Mesothelial cell of epicardium (in vitro differentiated cells): ENCODE measurements at places on chromosomes 7 and 10. TPM values are rescaled to one million over a fixed set of nuclear protein-coding genes. Genes with fewer than 3 reads are reported as not detected.

Gene HOXA7
- 17.4 to 18.9 TPM (median 17.9 TPM) in 3 replicates for total RNA-seq

Gene STRIP2
- 1.8 to 1.9 TPM (median 1.9 TPM) in 3 replicates for total RNA-seq

Gene TUBB8
- total RNA-seq: 0.33 to 0.67 TPM (median 0.41 TPM) in 3 replicates

Gene PDZD7
- 1.2 to 1.8 TPM (median 1.8 TPM) in 3 replicates for total RNA-seq

Gene CXCL12
- 42.4 to 48.4 TPM (median 45.8 TPM) in 3 replicates for total RNA-seq

Gene TMEM229A
- 0.59 to 0.69 TPM (median 0.66 TPM) in 3 replicates for total RNA-seq

DNA sequence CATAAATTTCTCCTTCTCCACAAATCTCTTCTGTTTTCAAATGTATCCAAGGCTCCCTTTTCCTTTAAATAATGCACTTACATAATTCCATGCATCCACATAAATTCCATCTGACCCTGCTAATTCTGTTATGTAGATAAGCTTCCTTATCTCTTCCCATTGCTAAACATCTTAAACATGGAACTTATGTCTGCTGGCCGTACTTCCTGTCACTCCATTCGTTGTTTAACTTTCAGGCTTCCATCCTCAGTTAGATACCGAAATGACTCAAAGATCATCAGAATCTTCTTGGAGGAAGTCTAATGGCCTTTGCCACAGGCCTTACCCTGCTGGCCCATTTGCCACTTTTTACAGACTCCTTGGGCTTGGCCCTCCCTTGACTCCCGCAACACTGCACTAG, 330.9 kb downstream of the GFRA1 start:
- H3K36me3 ChIP-seq: no peaks in the 10 kb centered on the region
- no peak overlapping the region for H3K4me3 ChIP-seq
- peaks cover 66% of the 10 kb centered on the region for H3K4me1 ChIP-seq
- peak overlapping the region; percentile 39 for H3K27ac ChIP-seq
- no peak for DNase-seq
- no peaks in the 10 kb centered on the region for H3K27me3 ChIP-seq

- no peak for DNase-seq
- H3K4me1 ChIP-seq: peaks cover 32% of the 10 kb centered on the region
- peak overlapping the region; percentile 22 for H3K27ac ChIP-seq
- no peaks in the 10 kb centered on the region for H3K36me3 ChIP-seq
- no peaks in the 10 kb centered on the region for H3K27me3 ChIP-seq
Observed at GRCh38 chr10:110859973-110860376, 11.8 kb upstream of the PDCD4 start.

- peaks cover 2% of the 10 kb centered on the region for H3K27me3 ChIP-seq
- no peak for DNase-seq
- no peak overlapping the region for H3K27ac ChIP-seq
- H3K36me3 ChIP-seq: no peaks in the 10 kb centered on the region
- H3K4me1 ChIP-seq: peaks cover 5% of the 10 kb centered on the region
- H3K4me3 ChIP-seq: no peak overlapping the region
Observed at GRCh38 chr7:48424731-48425130, 253.5 kb downstream of the ABCA13 start.

GRCh38 chr10:49567810-49568209, 28.9 kb upstream of the ERCC6 start:
- H3K27me3 ChIP-seq: peaks cover 35% of the 10 kb centered on the region
- H3K4me1 ChIP-seq: no peaks in the 10 kb centered on the region
- no peak overlapping the region for H3K4me3 ChIP-seq

DNA sequence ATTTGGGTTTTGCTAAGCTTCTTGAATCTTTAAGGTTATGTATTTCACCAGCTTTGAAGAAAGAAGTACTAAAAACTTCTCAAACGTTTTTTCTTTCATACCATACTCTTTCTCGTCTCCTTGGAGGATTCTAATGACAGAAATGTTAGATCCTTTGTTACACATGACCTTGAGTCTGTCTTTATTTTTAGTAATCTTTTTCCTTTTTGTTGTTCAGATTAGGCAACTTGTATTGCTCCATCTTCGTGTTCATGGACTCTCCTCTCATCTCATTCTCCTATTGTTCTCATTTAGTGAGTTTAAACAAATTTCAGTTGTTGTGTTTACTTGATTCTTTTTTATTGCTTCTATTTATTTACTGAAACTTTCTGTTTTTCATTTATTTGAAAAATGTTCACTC, 73.7 kb downstream of the WDFY4 start:
- no peaks in the 10 kb centered on the region for H3K36me3 ChIP-seq
- no peaks in the 10 kb centered on the region for H3K4me1 ChIP-seq
- no peak for DNase-seq

DNA sequence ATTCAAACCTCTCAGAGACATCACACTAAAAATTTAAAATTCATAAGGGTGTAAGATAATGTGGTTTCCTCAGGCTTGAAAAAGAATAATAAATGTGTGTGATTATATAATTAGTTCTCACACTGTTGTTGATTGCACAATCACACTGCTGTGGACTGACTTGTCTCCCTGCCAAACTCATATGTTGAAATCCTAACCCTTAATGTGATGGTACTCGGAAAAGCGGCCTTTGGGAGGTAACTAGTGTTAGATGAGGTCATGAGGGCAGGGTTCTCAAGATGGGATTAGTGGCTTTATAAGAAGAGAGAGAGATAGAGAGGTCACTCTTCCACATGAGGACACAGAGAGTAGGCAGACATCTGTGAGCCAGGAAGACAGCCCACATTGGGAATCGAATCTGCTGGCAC, 128.5 kb upstream of the COL1A2 start:
- H3K36me3 ChIP-seq: no peaks in the 10 kb centered on the region
- H3K27ac ChIP-seq: no peak overlapping the region
- no peak for DNase-seq

GRCh38 chr10:35342183-35342753, 6.0 kb downstream of the CCNY start:
- no peaks in the 10 kb centered on the region for H3K27me3 ChIP-seq
- H3K36me3 ChIP-seq: no peaks in the 10 kb centered on the region
- H3K27ac ChIP-seq: no peak overlapping the region

DNA sequence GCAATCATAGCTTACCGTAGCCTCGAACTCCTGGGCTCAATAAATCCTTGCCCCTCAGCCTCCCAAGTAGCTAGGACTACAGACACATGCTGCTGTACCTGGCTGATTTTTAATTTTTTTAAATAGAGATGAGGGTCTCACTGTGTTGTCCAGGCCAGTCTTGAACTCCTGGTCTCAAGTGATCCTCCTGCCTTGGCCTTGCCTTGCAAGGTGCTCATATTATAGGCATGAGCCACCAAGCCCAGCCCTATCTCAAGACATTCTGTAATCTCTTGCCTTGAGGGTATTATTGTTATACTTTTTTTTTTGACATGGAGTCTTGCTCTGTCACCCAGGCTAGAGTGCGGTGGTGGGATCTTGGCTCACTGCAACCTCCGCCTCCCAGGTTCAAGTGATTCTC, 86.6 kb downstream of the PHTF2 start:
- no peaks in the 10 kb centered on the region for H3K4me1 ChIP-seq
- H3K27me3 ChIP-seq: no peaks in the 10 kb centered on the region
- no peak overlapping the region for H3K4me3 ChIP-seq
- peaks cover 5% of the 10 kb centered on the region for H3K36me3 ChIP-seq
